ENCODE measurements at places on chromosomes 12 and 14.

DNA sequence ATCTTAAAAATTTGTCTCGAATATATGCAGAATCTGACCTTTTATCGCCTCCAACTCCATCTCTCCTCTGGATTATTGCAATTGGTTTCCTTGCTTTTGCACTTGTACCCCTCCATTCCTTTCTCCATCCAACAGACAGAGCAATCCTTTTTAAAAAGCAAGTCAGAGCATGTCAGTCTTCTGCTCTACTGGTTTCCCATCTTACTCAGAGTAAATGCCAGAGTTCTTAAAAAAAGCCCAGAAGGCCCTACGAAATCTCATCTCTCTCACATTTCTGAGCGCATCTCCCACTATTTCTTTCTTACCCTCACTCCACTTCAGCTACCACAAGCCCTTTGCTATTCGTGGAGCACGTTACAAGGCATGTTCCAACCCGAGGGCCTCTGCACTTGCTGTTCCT, 236.9 kb upstream of the DDHD1 start:
- no peak for DNase-seq

DNA sequence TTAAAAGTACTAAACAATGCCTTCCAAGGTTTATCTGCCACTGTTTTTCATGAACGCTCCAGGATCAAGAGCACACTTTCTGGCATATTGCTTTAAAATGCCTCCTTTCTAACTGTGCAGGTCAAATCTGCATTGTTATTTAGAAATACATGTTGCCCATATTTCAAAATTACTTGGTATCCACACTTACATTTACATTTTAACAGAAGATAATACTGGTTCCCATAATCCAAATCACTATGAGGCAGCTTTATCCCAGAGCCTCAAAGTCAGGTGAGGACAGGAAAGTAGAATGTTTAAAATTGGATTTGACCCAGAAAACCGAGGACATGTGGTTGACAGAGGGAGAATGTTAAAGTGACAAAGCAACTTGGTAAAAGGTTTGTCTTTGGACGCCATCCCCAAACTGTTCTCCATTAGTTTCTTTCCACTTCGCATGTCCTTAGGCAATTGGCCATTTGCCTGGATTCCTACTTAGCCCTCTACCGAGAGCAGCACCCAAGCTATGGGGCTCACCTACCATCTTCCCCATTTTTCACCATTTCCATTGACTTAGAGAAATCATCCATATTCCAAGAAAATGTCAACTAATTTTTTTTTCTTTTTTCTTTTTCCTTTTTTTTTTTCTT, 353.0 kb downstream of the PAWR start:
- DNase-seq: no peak

GRCh38 chr12:79674629-79675028, 16.1 kb downstream of the PAWR start:
- DNase-seq: peak; percentile 37

- DNase-seq: no peak
Observed at GRCh38 chr12:98058838-98059237, 456.6 kb upstream of the TMPO start.

GRCh38 chr12:32455607-32456071, 56.3 kb downstream of the FGD4 start:
- DNase-seq: peak; percentile 93

- DNase-seq: no peak
Observed at GRCh38 chr14:91139776-91140175, 25.9 kb downstream of the DGLUCY start.

- DNase-seq: no peak
Observed at GRCh38 chr12:103783744-103784664, 57.0 kb downstream of the NT5DC3 start.

DNA sequence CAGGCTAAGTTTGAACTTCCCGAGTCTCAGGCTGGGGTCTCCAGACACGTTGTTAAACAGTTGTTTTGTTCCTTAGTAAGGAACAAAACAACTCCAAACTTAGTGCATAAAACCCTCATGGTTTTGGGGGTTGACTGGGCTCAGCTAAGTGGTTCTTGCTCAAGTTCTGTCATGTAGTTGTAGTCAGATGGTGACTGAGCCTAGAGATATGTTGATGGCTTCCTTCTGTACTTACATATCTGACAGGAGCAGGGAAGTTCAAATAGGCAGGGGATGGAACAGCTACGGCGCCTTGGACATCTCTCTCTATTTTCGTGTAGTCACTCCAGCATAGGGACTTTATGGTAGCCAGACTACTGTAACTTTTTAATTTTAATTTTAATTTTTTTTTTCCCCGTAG, 45.7 kb downstream of the SPATS2 start:
- DNase-seq: no peak

DNA sequence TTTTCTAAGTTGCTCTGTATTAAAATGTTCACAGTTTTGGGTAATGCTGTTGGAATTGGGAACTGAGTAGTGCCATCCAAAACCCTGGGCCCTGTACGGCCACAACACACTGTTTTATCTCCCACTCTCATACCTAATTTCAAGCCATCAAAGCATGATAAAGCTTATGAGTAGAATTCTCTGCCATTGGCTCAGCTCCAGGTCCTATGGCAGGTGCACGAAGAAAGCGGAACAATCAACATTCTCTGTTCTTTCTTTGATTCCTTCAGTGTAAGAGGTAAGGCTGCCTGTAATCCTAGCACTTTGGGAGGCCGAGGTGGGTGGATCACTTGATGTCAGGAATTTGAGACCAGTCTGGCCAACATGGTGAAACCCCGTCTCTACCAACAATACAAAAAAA, 394.9 kb downstream of the CCDC91 start:
- DNase-seq: no peak

DNA sequence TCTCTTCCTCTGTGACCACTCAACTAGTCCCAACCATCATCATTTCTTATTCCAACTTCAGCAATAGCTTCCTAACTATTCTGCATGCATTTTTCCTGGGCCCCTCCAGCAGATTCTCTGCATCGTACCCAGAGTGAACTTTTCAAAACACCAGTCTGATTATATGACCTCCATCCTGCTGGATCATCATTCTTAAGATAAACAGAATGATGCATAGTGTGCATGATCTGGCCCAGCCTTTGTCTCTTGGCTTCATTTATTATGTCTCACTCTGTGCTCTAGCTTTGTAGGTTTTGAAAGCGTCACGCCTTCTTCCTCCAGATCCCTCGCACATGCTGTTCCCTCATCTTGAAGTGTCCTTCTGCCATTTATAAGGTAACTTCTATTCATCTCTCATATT, 46.3 kb upstream of the SLC38A4 start:
- DNase-seq: no peak

DNA sequence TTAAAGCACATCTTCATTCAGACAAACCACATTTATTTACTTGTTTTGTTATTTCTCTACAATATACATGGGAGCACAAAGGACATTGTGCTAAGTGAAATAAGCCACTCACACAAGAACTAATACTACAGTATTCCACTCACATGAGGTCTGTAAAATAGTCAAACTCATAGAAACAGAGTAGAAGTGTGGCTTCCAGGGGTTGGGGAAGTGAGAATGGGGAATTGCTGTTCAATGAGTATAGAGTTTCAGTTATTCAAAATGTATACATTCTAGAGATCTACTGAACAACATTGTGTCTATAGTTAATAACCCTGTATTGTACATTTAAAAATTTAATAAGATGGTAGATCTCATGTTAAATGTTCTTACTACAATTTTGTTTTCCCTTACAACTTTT, 88.8 kb downstream of the ATXN7L3B start:
- DNase-seq: no peak

DNA sequence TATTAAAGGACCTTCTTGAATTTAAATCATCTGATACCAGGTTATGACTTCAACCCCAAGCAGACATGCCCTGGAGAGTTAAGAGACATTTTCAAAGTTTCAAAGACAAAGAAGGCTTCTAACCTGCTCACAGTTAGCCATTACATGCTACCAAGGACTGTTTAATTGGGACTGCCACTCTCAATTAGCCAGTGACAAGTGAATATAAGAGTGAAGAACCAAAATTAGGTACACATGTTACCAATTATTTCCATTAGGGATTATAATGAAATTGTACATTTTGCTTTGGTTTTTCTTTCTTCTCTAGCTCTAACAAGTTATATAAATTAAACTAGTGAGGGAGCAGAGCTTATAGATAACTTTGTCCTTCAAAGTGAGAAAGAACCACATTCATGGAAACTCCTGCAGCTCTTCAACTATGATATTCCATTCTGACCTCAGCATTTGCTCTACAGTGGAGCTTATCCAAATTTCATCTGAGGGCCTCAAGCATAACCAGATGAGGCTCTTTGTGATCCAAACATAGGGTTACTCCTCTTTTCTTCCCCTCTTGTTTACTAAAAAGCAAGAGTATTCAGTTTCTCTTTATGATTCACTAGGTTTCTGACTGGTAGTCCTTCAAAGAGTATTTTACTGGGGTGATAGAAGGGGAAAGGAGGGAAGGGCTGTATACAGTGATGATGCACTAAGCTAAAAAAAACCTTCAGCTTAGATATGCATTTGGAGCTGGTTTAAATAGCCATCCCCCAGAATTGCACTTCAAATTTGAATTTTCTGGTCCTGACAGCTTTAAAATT, 91.3 kb downstream of the DUSP6 start:
- DNase-seq: peak; percentile 8

DNA sequence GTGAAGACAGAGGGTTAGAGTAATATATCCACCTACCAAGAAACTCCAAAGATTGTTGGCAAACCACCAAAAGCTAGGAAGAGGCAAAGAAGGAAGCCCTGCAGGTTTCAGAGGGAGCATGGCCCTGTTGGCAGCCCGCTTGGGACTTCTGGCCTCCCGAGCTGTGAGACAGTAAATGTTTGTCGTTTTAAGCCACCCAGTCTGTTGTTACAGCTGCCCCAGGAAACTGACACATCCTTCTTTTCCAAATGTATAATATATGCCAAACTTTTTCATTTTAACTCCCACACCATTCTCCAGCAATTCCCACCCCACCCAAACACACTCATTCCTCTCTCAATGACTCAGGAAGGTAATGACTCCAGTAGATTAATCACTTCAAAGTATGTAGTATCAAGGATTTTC, 74.0 kb downstream of the RPS29 start:
- peak; percentile 23 for DNase-seq

GRCh38 chr12:110929818-110930217, 9.4 kb upstream of the MYL2 start:
- DNase-seq: no peak

DNA sequence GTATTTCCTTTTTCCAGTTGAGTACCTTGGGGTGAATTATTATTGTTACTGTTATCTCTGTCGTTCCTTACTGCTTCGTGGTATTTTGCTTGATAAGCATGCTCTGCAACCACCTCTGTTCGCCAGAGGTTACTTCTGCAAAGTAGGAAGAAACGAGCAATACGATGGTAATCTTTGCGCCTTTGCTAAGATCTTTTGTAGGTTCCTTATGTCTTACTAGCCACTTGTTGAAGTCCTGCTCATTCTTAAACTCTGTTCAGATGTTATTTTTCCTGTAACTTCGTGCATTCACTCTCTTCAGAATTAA, 729 bp upstream of the M6PR start:
- no peak for DNase-seq

GRCh38 chr12:57127726-57128518, at the start of gene LRP1:
Gene LRP1, plus strand, starts transcription at chr12:57128483. Its CDS starts 482 bp downstream, at chr12:57128965.
- DNase-seq: peak; percentile 96

DNA sequence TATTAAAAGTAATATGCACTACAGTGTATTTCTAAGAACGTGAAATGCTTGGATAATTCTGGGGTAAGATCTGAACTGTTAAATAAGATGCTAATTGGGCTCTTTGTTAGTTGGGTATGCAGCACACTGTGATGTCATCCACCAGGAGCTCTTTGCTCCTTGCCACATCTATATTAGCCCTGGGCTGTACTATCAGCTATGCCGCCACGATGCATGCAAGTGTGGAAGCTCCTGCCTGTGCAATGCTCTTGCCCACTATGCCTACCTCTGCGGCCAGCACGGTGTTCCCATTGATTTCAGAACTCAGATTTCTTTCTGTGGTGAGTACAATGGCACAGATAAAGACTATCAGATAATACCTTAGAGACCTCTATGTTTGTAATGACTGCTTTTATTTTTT, 165.6 kb downstream of the OTOGL start:
- no peak for DNase-seq

GRCh38 chr12:75260316-75260715, 50.7 kb upstream of the KCNC2 start:
- DNase-seq: peak; percentile 45

GRCh38 chr12:111181143-111181726, 187.7 kb downstream of the PHETA1 start:
- peak; percentile 54 for DNase-seq

DNA sequence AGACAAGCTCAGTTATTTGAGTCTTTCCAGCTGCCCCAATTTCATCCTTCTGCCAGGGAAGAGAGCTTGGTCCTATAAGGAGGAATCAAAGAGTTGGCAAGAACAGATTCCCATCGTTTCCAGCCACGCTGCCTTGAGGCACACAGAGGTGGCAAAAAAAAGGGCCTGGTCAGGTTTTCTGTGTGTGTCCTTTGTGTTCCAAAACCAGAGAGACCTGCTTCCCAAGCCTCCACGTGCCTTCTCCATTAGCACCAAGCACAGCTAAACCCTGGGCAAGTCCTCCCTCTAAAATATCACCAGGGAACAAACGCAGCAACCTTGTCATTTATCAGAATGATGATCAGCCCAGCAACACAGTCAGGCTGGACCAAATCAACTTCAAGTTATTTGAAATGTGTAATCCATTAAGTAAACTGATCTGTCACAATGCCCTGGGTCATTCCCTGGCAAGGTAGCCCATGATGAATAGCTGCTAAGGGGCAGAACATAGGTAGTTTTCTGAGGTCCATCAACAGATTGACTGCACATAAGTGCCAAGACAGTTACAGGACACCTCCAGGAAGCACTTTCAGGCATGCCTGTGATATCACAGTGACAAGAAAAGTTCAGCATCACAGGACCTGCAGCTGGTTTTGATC, 28.6 kb upstream of the C12orf42 start:
- DNase-seq: no peak

DNA sequence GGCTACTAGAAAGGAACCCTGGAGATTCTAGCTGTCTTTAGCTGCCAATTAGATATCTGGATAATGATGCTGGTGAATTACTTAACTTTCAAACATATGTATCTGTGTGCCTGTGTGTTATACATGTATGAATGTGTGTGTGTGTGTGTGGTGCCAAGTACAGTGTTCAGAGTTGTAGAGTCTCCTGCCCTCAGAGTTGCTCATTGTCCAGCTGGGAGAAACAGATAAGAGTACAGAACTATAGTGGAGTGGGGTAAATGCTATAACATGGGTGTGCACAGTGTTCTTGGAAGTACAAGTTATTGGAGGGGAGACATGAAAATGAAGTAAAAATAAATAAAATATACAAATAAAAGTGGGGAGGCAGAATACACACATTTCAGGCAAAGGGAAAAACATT, 23.6 kb upstream of the ADAM20 start:
- no peak for DNase-seq

GRCh38 chr12:14629832-14630710, 62.4 kb upstream of the PLBD1 start:
- DNase-seq: peak; percentile 86

- DNase-seq: no peak
Observed at GRCh38 chr12:56129942-56130495, 2.0 kb downstream of the ESYT1 start.

- no peak for DNase-seq
Observed at GRCh38 chr12:52228931-52229330, 4.1 kb upstream of the KRT7 start.

- peak; percentile 59 for DNase-seq
Observed at GRCh38 chr14:102055181-102055901, 31.5 kb downstream of the HSP90AA1 start.

GRCh38 chr12:47165934-47166333, 86.2 kb upstream of the AMIGO2 start:
- DNase-seq: no peak

Measured in adipocyte (in vitro differentiated cells).